ENCODE measurements at places on chromosomes 12 and 14. TPM values are rescaled to one million over a fixed set of nuclear protein-coding genes. Genes with fewer than 3 reads are reported as not detected.

Gene DGKA
- 46.2 TPM for total RNA-seq

DNA sequence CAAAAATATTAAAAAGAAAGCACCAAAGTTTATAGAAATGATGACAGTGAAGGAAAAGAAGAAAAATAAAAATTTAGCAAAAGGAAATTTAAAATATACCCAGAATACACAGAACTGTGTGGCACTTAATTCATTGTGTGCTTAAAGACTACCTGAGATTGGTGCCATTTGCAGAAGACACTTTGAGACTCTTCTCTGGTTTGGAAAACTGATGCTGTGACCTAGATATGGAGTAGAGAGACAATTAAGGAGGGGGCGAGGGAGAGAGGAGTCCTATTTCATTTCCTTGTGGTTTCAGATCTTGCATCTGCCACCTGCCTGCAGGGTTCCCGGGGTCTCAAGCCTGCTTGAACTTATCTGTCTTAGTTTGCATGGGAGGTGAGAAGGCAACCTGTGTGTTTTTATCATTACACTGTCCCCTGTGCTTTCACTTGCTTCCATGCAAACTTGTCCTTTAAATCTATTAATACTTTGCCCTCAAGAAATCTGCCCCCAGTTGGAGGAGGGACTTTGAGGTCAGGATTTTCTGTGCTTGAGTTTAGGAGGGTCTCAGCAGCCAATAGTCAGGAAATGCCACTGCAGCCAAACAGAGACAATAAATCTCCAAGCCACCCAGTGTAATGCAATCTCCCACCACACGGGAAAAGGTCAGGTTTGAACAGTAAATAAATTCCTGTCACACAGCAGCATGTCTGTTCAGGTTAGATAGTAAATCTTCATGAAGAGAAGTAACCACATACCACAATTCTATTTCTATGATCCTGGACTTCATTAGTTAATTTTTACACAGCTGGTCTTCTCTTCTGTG is 119.4 kb downstream of the CAND1 start:
- no peak for DNase-seq
- H3K4me3 ChIP-seq, result no peak overlapping the region
- peaks cover 5% of the 10 kb centered on the region for H3K4me1 ChIP-seq
- H3K36me3 ChIP-seq, result no peaks in the 10 kb centered on the region
- no peak overlapping the region for H3K27ac ChIP-seq
- H3K27me3 ChIP-seq, result no peaks in the 10 kb centered on the region

GRCh38 chr14:67602995-67603545 is 3.0 kb upstream of the PIGH start:
- no peaks in the 10 kb centered on the region for H3K36me3 ChIP-seq
- H3K4me1 ChIP-seq, result peaks cover 5% of the 10 kb centered on the region
- H3K4me3 ChIP-seq, result no peak overlapping the region
- no peak overlapping the region for H3K27ac ChIP-seq

Gene PRIMA1
- total RNA-seq, result not detected

DNA sequence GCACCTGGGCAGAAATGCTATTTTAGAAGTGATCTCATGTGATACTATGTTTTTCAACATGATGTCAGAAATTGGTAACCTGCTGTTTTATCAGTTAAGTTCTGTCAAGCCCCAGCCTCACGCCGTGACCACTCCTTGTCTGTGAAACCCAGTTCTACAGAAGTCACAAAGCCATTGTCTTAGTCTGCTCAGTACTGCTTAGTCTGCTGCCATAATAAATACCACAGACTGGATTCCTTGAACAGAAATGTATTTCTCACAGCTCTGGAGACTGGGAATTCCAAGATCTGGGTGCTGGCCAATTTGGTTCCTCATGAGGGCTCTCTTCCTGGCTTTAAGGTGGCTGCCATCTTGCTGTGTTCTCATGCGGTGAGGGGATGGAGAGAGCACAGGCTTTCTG is 176.9 kb downstream of the PRKCH start:
- H3K36me3 ChIP-seq, result no peaks in the 10 kb centered on the region
- no peaks in the 10 kb centered on the region for H3K27me3 ChIP-seq
- DNase-seq, result no peak
- H3K4me3 ChIP-seq, result no peak overlapping the region
- peaks cover 28% of the 10 kb centered on the region for H3K4me1 ChIP-seq
- no peak overlapping the region for H3K27ac ChIP-seq

Gene DNAH10
- total RNA-seq, result 1.00 TPM

Gene KITLG
- 3.1 TPM for total RNA-seq

- no peaks in the 10 kb centered on the region for H3K27me3 ChIP-seq
- no peaks in the 10 kb centered on the region for H3K36me3 ChIP-seq
- peaks cover 14% of the 10 kb centered on the region for H3K4me1 ChIP-seq
- DNase-seq, result peak; percentile 98
Observed at GRCh38 chr12:10211940-10212738, 538 bp upstream of the GABARAPL1 start.

DNA sequence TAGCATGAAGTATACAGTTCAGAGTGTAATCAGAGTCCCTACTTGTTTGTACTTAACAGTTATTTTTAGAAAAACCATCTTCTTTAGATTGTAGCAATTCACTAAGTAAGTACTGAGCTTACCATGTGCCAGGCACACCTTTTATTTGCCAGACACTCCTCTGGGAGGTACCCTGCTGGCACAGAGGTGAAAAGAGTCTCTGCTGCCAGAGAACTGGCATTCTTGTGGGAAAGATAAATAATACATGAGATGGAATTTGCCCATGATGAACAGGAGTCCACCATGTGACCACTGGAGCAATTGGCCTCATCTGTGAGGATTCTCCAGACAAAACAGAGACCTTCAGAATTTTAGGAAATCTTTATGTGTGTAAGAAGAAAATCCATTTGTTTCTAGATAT is 199.3 kb upstream of the SLC16A7 start:
- no peaks in the 10 kb centered on the region for H3K4me1 ChIP-seq
- DNase-seq, result no peak
- H3K4me3 ChIP-seq, result no peak overlapping the region
- H3K36me3 ChIP-seq, result no peaks in the 10 kb centered on the region
- no peak overlapping the region for H3K27ac ChIP-seq
- H3K27me3 ChIP-seq, result no peaks in the 10 kb centered on the region

Gene SAMD15
- total RNA-seq, result 0.82 TPM

DNA sequence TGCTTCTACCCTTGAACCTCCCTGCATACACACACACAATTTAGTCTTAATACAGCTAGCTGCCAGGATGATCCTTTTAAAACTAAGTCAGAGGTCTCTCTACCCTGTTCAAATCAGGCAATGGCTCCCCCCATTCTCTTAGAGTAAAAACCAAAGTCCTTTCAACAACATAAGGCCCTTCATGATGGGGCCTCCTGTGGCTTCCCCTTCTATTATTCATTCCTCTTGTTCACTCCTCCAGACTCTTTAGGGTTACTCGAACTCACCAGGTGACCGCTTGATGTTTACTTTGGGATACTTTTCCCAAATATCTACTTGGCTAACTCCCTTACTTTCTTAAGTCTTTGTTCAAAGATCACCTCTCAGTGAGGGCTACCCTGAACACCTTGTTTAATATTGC is 30.4 kb downstream of the DENND5B start:
- no peaks in the 10 kb centered on the region for H3K36me3 ChIP-seq
- no peaks in the 10 kb centered on the region for H3K4me1 ChIP-seq
- DNase-seq, result no peak
- no peaks in the 10 kb centered on the region for H3K27me3 ChIP-seq
- H3K4me3 ChIP-seq, result no peak overlapping the region
- no peak overlapping the region for H3K27ac ChIP-seq

DNA sequence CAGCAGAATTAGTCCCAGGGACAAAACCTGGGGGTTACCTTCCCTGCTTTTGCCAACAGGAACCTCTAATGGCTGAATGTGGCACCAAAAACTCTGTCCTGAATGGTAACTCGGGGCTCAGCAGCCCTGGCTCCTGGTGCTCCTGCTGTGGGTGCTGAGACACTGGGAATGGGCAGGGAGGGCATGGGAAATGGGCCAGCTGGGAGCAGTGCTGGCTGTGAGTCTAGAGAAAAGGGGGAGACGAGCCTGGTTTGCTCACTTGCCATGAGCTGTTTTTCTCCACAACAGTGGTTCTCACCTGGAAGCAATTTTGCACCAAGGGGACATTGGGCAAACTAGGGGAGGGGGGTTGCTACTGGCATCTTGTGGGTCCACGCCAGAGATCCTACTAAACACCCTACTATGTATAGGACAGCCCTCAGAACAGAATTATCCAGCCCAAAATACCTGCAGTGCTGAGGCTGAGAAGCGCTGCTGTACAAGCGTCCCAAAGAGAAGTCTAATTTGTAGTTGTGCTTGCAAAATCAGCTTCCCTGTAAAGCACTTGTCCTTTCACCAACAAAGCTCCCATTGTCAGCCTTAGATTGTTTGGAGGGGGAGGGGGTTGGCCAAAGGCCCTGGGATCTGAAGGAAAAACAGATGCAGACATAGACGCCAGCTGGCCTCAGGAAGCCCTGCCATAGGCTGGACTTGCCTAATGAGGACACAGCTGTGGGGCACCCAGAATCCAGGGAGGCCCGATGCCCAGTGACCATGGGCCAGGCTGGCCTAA is 3.6 kb downstream of the LRRC74A start:
- H3K27ac ChIP-seq, result no peak overlapping the region
- peaks cover 5% of the 10 kb centered on the region for H3K27me3 ChIP-seq
- DNase-seq, result no peak

GRCh38 chr14:76717508-76718290 is 43.6 kb upstream of the VASH1 start:
- no peak for DNase-seq
- peaks cover 4% of the 10 kb centered on the region for H3K27me3 ChIP-seq
- no peaks in the 10 kb centered on the region for H3K36me3 ChIP-seq

DNA sequence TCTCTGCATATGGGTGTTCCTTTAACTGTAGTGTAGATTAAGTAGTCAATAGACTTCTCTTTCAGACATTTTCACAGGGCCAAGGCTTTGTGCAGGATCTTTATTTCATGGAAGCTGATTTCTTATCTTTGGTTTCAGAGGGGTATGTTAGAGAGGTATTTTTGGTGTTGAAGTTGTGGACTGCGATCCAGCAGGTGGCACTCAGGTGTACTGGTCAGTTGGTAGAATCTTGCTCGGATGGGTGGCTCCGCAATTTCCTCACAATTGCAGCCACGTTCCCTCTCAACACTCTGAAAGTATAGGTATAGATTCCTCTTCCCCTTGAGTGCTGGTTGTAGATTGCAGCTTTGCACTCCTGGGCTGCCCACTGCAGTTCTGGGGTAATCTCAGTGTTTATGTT is 44.3 kb downstream of the OSBPL8 start:
- H3K36me3 ChIP-seq, result peaks cover 4% of the 10 kb centered on the region
- H3K27me3 ChIP-seq, result no peaks in the 10 kb centered on the region
- no peak overlapping the region for H3K4me3 ChIP-seq
- no peak overlapping the region for H3K27ac ChIP-seq
- no peak for DNase-seq
- peaks cover 12% of the 10 kb centered on the region for H3K4me1 ChIP-seq

- no peak for DNase-seq
- no peaks in the 10 kb centered on the region for H3K4me1 ChIP-seq
- H3K4me3 ChIP-seq, result no peak overlapping the region
- H3K36me3 ChIP-seq, result no peaks in the 10 kb centered on the region
- H3K27ac ChIP-seq, result no peak overlapping the region
Observed at GRCh38 chr12:101634724-101635123, 40.0 kb downstream of the MYBPC1 start.

DNA sequence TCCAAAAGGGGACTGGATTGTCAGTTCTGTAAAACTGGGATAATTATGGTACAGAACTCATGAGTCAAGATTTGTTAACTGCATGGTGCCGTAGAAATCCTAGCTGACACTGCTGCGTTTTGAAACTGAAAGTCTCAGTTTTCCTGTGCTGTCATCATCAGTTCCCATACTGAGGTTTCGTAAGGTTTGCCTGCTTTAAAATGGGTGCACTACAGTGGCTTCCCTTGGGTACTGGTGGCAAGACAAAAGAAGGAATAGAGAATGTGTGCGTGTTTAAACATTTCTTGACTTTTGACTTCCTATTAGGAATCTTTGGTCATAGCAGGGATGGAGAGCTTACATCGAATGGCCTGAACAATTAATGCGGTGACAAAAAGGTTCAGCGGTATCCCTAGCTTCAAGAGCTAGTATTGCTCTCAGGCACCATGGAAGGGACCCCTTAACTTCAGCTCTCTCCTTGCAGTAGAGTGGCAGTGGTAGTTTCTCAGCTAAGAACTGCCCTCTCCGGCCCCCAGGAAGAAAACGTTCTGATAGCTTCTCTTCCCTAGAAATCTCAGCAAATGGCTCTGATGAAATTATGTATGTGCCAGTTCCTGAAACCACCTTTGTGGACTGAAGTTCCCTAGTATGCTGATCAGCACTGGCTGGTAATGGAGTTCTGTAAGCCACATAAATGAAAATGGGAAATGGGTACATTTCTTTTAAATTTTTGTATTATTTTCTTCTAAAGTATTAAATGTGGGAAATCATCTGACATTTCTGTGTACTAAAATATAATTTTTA is 28.9 kb downstream of the ANO6 start:
- peak overlapping the region; percentile 79 for H3K27ac ChIP-seq
- DNase-seq, result no peak
- H3K36me3 ChIP-seq, result no peaks in the 10 kb centered on the region
- no peaks in the 10 kb centered on the region for H3K27me3 ChIP-seq

DNA sequence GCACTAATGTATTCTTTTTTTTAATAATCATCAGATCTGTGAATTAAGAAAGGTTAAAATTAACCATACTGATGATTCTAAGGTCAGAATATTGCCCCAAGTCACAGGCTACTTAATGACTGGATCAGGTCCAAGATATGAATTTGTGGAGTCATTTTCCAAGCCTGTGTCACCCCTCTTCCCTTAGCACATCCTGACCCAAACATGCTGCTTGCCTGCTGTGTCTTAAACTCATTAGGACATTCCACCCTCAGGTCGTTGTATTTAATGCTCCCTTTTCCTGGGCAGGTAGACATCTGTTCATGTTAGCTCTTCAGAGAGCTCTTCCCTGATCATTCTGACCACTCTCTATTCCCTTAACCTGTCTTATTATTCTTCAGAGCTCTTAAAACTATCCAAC is 463.5 kb upstream of the PDE3A start:
- H3K4me3 ChIP-seq, result no peak overlapping the region
- H3K27me3 ChIP-seq, result no peaks in the 10 kb centered on the region
- no peak overlapping the region for H3K27ac ChIP-seq
- H3K4me1 ChIP-seq, result no peaks in the 10 kb centered on the region
- DNase-seq, result no peak

Gene RAD51B
- 6.6 TPM for total RNA-seq

Gene LBHD2
- 0.82 TPM for total RNA-seq

- H3K4me3 ChIP-seq, result no peak overlapping the region
- H3K27me3 ChIP-seq, result no peaks in the 10 kb centered on the region
- peaks cover 3% of the 10 kb centered on the region for H3K4me1 ChIP-seq
- DNase-seq, result no peak
- H3K27ac ChIP-seq, result no peak overlapping the region
Observed at GRCh38 chr12:1581973-1582708, 12.2 kb downstream of the FBXL14 start.

- H3K27ac ChIP-seq, result no peak overlapping the region
- H3K36me3 ChIP-seq, result no peaks in the 10 kb centered on the region
- H3K4me3 ChIP-seq, result no peak overlapping the region
- DNase-seq, result no peak
- H3K4me1 ChIP-seq, result no peaks in the 10 kb centered on the region
- H3K27me3 ChIP-seq, result no peaks in the 10 kb centered on the region
Observed at GRCh38 chr14:106372870-106373652, 846.7 kb downstream of the TMEM121 start.
